RCC 7860 (cell line): ENCODE measurements at places on chromosomes 12 and 14.

- no peak for DNase-seq
Measured at GRCh38 chr14:44804391-44804790, 157.4 kb downstream of the KLHL28 start.

- no peak for DNase-seq
Measured at GRCh38 chr14:77763316-77763715, 2.4 kb upstream of the SNW1 start.

GRCh38 chr12:127546721-127547505 lies 720.1 kb upstream of the TMEM132C start:
- DNase-seq, result no peak

DNA sequence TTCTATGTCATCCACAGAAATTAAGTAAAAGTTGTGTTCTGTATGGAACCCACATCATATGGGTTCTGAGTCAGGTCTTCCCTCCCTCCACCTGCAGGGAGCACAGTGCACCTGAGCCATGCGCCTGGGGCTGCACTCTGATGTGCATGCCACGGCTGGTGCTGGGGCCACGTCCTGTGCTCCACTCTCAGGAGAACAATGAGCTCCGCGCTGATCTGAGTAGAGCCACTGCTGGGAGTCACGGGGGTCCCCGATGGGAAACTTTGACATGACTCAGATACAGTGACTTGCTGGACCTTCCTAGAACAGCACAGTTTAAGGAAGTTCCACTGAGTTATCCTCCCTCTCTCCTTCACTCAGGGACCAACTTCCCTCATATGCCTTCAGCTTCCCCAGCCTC lies 683.4 kb downstream of the TMEM121 start:
- no peak for DNase-seq

DNA sequence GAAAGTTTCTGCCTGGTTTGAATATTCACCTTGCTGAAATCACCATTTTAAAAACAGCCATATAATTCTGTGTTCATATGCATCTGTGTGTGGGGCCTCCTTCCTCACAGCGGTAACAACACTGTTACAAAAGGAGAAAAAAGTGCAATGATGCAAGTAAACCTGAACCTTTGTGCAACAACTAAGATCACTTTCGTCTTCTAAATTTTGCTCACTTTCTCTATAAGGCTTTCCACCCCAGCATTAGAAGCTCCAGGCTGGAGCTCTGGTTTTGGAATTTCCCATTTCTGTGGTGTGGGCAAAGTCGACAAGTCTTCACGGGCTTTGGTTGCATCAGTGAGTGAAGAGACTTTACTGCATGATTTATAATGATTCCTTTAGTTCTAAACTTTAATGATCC lies 18.4 kb downstream of the FGD6 start:
- no peak for DNase-seq

DNA sequence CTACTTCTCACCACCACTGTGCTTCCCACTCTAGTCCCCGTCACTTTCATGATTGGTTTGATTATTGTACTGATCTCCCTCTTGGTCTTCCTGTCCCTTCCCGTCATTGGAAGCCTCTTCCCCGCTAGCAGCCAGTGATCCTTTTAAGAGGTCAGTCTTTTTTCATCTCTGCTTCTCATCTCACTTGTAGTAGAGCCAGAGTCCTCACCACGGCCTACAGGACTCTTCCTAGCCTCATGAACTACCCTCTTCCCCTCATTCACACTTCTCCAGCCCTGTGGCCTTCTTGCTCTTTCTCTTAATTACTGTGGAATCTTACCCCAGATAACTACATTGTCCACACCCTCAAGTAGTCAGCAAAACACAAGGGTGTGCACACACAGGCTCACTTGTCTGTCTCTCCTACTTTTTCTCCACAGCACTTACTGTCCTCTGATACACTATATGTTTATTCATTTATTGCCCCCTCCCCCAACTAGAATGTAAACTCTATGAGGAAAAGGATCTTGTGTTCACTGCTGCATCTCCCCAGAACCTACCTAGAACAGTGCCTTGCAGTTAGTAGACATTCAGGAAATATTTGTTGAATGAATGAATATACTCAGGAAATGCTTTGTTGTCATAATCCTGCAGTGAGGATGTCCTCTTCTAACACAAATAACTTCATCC lies 66.3 kb downstream of the CKB start:
- no peak for DNase-seq

- DNase-seq, result no peak
Measured at GRCh38 chr12:48978291-48978740, at the start of gene WNT1. WNT1 (plus strand) TSS chr12:48978322; CDS start chr12:48978651, 329 bp downstream.

DNA sequence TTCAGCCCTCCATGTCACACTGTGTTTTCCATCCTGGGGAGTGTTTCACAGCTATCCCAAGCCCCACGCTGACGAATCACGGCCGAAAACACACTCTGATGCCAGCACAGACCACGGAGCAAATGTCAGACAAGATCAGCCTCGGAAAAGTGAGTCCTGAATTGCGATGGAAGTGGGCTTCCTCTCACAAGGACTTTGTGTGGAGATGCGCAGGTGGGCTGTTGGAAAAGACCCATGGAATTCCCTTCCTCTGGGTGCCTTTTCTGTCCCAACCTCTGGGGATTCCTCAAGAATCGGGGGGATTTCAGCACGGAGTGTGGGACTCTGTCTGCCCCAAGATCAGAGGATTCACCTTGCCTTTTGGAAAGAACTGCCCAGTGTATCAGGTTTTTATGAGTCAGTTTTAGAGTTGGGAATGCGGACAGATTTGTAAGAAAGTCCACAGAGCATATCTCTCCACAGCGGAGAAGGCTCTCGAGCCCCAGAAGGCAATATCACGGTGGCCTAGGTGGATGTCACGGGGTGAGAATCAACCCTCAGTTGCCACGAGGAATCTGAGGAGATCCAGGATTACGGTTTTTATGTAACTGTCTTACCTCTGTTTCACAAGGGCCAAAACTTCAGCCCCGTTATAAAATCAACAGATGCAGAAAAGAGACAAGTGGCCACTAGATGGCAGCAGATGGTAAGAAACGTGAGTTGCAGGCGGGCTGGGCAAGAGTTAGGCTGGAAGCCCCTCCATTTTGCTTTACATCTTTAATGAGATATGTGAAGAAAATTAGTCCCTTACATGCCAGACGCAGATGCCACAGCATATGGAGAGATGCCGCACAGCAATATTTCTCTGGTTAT lies 201.9 kb downstream of the DAD1 start:
- peak; percentile 21 for DNase-seq

GRCh38 chr14:76829650-76830421 lies 3.6 kb downstream of the LRRC74A start:
- DNase-seq, result no peak

DNA sequence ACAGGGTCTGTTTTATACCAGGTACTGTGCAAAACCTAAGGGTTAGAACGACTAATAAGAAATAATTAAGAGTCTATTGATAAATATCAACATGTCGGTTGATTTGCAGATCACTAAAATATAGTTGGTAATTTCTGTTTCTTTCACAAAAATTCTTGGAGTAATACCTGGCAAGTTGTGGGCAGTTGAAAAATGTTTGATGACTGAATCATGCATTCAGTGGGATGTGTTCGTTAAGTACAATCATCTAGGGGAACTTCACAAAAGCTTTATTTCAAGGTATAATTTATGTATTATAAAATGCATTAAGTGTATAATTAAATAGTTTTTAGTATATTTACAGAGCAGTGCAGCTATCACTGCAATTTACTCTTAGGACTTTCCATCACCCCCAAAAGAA lies 120.0 kb downstream of the KCNA5 start:
- DNase-seq, result peak; percentile 35

GRCh38 chr12:106348411-106348810 lies 9.1 kb upstream of the POLR3B start:
- DNase-seq, result no peak

GRCh38 chr12:896031-896430 lies 53.5 kb downstream of the RAD52 start:
- DNase-seq, result no peak

GRCh38 chr12:124842800-124843510 lies 20.7 kb downstream of the SCARB1 start:
- no peak for DNase-seq

DNA sequence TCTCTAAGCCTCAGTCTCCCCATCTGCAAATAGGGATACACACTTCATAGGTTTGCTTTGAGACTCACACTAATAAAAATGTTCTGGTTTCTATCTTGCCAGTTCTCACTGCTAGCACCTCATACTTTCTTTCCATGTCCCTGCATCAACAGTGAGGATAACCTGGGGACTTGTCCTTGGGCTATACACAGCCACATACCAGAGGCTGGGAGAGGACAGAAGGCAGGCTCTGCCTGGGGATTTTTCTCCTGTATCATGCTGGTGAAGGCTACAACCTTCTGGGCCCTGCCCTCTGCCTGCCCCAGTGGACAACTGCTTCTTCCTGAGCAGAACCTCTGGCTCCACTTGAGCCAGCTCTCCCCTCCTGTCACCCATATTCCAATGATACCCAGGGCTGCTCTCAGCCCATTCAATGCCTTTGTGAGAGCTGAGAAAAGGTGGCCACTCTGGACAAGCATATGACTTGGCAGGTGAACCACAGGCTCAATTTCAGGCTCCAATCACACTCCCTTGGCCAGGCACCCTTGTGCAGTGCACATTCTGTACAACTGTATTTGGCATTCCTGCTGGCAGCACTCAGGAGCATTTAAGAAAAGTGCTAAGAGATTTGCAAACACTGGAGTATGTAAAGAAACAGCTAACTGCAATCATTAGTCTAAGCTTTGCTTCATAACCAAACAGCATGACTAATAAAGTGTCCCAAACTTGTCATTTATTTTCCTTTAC lies 135.8 kb upstream of the VRK1 start:
- DNase-seq, result no peak

DNA sequence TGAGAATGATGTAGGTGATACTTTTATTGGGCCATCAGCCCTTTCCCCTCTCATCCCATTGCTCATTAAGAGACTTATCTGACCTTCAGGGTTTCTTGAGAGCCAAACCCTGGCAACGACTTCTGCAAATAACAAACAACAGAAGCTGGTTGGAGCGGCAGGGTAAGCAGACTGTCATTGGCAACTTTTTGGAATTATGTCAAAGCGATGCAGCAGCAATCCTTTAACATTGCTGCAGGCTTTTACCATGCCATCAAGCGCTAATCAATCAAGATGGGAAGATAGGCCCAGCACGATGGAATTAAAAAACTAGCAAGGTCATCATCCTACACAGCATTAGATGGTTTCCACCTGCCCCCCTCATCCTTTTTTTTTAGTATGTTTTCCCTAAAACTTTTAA lies 406.1 kb upstream of the PDE3A start:
- no peak for DNase-seq

DNA sequence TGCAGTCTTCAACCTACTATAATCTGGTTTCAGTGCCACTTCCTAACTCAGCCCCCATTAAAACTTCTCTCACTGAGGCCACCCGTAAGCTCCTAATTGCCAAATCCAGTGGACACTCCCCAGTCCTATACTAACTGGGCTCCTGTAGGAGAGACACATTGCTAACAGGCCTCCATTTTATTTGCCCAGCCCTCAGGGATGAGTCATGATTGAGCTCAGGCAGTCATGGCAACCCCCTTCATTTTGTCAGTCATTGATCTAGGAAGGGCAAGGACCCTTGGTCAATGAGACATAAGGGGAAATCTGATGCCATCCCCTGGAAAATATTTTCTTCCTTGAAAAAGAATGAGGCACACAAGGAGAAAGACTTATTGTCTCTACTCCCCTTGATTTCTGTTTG lies 70.1 kb upstream of the HIF1A start:
- DNase-seq, result peak; percentile 24

DNA sequence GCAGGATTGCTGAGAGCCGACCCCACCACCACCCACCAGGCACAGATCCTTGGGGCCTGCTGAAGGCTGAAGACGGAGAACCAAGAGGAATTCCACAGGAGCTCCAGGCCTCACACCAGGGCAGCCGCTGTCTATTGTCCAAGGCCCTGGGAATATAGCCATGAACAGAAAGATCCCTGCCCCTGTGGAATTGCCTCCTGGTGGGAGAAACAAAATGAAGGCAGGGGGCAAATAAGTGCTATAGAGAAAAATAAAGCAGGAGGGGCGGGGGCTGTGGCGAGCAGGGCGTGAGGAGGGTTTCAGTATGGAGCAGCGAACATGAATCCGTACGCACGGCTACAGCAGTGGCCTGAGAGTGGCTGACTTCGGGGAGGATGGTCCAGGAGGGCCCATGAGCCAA lies 96.1 kb downstream of the EML1 start:
- DNase-seq, result no peak
